ENCODE measurements at places on chromosomes 3 and 15.

GRCh38 chr3:71565316-71565715 is 18.2 kb downstream of the FOXP1 start:
- DNase-seq = no peak

DNA sequence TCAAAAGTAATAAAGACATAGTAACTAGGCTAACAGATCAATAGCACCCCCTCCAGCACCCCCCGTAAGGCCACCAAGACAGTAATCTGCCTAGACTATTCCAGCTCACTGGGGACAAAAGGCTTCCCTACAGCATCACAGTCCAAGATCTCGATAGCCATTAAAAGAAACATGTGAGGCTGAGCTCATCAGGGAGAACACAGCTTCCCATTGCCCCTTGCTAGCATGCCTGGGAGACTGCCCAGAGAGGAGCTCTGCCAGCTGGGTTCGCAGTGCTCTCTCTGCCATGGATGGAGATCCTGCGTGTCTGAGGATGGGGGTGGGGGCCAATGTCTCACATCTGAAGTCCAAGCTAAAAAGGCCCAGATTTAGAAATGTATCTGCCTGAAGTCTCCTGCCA is 17.8 kb downstream of the LRIG1 start:
- DNase-seq = no peak

DNA sequence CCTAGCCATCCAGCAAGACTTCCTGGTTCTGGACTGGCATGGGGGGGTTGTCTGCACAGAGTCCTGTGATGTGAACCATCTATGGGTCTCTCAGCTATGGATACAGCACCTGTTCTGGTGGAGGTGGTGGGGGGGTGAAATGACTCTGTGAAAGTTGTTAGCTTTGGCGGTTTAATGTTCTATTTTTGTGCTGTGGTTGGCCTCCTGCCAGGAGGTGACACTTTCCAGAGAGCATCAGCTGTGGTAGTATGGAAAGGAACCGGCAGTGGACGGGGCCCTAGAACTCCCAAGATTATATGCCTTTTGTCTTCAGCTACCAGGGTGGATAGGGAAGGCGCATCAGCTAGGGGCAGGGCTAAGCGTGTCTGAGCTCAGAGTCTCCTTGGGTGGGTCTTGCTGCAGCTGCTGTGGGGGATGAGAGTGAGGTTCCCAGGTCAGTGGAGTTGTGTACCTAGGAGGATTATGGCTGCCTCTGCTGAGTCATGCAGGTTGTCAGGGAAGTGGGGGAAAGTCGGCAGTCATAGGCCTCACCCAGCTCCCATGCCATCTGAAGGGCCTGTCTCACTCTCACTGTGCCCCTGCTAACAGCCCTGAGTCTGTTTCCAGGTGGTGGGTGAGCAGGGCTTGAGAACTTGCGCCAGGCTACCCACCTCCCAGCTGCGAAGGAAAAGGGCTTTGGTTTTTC is 7.1 kb upstream of the LARS2 start:
- DNase-seq = no peak

DNA sequence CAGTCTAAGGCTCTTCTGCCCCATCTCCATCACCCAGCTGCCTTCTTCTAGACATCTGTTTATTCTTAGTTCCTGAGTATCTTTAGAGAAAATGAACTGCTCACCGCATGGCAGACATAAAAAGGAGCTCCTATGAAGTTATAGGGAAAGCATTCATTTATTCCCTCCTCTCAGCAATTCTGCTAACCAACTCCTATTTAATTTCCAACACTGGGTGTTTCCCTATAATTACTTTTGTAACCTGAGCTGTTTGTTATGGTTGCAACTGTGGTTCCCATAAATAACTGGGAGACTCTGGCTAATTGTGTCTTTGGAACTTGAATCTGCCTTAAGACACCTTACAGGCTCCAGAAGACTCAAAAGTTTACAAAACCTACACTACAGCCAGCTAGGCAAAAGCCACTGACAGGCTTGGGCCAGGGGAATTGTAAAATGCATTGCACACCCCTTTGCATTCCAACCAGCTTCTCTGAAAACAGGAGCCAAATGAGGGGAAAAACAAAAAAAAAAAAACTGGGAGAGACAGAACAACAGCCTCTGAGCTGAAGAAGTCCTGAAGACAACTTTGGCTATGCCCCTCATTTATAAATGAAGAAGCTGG is 231.5 kb upstream of the FEZF2 start:
- DNase-seq = no peak

- DNase-seq = no peak
Observed at GRCh38 chr3:23325466-23326065, 122.4 kb downstream of the UBE2E2 start.

GRCh38 chr3:121624147-121624899 is 31.1 kb downstream of the FBXO40 start:
- DNase-seq = no peak

- peak; percentile 72 for DNase-seq
Observed at GRCh38 chr15:90213122-90213817, 12.1 kb downstream of the SEMA4B start.

GRCh38 chr3:124517306-124517705 is 212.9 kb upstream of the UMPS start:
- DNase-seq = no peak

DNA sequence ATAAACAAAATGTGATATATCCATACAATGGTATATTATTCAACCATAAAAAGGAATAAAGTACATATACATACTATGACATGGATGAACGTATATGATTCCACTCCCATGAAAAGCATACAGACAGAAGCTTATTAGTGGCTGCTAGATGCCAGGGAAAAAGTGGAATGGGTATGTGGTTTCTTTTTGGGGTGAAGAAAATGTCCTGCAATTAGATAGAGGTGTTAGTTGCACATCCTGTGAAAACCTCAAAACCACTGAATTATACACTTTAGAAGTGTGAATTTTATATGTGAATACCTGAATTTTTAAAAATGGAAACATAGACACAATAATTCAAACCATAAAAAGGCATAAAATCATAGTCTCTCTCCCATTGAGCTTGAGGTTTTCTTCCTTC is 11.2 kb downstream of the DENND6A start:
- DNase-seq = no peak
